Neural crest cell (in vitro differentiated cells): ENCODE measurements at places on chromosomes 5 and 9.
A peak's percentile ranks its signal among the peaks of the same experiment; 100 is the strongest.

GRCh38 chr5:152259702-152260101 lies 145.4 kb downstream of the NMUR2 start:
- H3K27ac ChIP-seq, result no peak overlapping the region
- H3K27me3 ChIP-seq, result no peaks in the 10 kb centered on the region
- H3K4me3 ChIP-seq, result no peak overlapping the region
- peaks cover 8% of the 10 kb centered on the region for H3K4me1 ChIP-seq
- no peak for DNase-seq

- H3K27ac ChIP-seq, result peak overlapping the region; percentile 2
- DNase-seq, result no peak
- H3K36me3 ChIP-seq, result peaks cover 16% of the 10 kb centered on the region
- H3K4me1 ChIP-seq, result peaks cover 30% of the 10 kb centered on the region
These were observed 100.8 kb upstream of the DHFR start for GRCh38 chr5:80755626-80756025.

GRCh38 chr5:181221105-181221791 lies 1.8 kb upstream of the TRIM41 start:
- H3K27me3 ChIP-seq, result peaks cover 65% of the 10 kb centered on the region
- DNase-seq, result no peak
- no peak overlapping the region for H3K27ac ChIP-seq
- peaks cover 13% of the 10 kb centered on the region for H3K36me3 ChIP-seq
- peaks cover 59% of the 10 kb centered on the region for H3K4me1 ChIP-seq
- H3K4me3 ChIP-seq, result peak overlapping the region; percentile 95

DNA sequence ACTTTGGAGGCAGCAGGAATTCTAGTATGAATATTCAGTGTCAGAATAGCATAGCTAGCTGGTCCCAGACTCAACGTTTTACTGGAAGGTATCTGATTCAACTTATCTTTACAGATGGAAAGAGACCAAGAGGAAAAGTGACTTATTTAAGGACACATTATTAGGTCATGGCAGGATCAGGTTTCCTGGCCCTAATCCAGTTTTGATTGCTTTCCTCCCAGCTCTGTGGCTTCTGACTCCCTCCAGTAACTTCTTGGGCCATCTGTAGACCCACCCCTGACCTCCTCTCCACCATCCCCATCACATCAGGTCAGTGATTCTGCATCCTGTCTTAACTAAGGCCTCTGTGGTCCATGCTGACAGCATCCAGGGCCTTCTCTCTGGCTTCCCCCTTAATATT lies 38.4 kb downstream of the SH3TC2 start:
- H3K27me3 ChIP-seq, result no peaks in the 10 kb centered on the region
- peaks cover 2% of the 10 kb centered on the region for H3K36me3 ChIP-seq
- no peak for DNase-seq
- H3K4me3 ChIP-seq, result no peak overlapping the region

DNA sequence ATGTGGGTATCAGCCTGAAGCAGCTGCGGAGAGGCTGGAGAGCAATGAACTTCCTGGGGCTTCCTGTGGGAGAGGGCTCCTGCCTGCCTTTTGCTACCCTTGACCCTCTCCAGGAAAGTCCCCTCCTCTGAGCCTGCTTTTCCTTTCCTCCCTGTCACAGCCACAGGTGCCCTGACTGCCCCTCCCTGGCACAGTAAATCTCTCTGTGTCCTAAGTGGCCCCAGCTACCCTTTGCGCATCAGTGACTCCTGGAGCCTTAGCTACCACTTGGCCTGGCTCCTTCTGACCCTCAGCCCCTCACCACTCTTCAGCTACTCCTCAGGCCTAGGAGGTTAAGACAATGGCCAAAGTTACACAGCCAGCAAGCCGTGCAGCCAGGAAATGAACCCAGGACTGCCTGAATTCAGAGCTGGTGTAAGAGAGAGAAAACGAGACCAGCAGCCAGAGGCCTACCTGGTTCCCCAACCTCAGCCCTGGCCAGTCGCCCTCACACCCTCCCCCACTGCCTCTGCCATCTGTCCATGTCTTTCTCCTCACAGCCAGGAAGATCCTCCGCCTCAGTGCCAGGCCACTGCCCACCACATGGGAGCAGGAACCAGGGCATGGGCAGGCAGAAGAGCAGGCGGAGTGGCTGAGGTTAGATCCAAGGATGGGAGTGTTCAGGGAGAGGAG lies 18.6 kb downstream of the CNTFR start:
- H3K36me3 ChIP-seq, result no peaks in the 10 kb centered on the region
- peak overlapping the region; percentile 54 for H3K27ac ChIP-seq
- peak overlapping the region; percentile 21 for H3K4me3 ChIP-seq

DNA sequence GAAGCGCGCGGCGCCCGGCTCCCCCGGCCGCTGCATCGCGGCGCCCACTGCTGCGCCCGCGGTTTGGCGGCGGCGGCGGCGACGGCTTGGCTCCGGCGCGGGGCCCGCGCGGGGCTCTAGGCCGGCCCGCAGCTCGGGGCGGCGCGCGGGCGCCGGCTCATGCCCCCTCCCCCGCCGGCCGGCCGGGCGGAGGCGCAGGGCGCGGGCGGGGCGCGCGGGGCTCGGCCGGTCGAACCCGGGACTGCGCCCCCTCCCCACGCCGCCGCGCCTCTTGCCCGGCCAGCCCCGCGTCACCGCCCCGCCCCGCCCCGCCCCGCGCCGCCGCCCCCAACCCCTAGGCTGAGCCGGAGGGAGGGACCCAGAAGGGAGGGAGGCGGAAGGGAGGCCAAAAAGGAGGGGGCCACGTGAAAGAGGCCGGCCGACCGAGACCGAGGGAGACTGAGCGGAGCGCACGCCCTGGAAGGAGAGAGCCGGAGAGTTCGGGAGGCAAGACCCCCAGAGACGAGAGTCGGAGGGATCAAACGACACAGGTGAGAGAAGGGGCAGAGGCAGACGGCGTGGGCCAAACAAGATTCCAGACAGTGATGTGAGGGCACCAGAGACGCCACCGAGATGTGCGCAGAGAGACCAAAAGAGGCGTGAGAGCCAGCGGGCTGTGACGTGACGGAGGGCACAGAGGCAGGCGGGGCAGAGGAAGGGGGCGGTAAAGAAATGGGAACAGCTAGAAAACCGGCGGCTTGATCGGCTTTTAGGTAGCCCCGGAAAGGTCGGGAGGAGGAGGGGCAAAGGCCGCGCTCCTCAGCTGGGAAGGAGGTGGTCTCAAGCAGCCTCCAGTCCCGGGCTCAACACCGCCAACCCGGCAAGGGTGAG lies at the start of gene BARX1:
BARX1 (minus strand) TSS at position 245 of the 870 bp plus-strand sequence; CDS start at position 36, 209 bp downstream.
- H3K4me3 ChIP-seq, result peak within 1 kb of the TSS; percentile 83
- DNase-seq, result no peak
- peaks cover 25% of the 10 kb centered on the region for H3K4me1 ChIP-seq
- H3K27ac ChIP-seq, result no peak within 1 kb of the TSS
